NCI-H2107 (cell line): ENCODE measurements at places on chromosomes 3 and 15.

GRCh38 chr3:79085171-79085570 lies 682.6 kb downstream of the ROBO1 start:
- no peak for DNase-seq

DNA sequence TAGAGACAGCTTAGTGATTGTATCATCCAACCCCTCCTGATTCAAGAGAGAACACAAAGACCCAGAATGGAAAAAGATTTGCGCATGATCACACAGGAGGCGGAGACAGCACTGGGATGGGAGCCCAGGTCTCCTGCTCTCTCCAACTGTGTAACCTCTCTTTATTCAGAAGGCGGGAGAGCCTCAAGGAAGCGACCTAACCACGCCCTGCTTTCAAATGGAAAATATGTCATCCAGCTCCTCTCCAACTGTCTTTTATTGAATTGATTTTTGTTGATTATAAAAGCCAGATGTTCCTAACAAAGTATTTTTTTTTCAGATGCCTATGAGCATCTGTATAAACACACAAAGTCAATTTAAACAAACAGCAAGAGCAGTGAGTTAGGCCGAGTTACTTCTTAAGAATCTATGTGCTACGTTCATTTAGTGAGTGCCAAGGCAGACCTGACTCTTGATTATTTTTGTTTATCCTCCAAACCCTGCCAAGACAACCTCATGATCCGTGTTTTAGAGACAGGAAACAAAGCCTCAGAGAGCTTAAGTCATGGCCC lies 74.5 kb downstream of the BFSP2 start:
- no peak for DNase-seq

- no peak for DNase-seq
Observed at GRCh38 chr3:157515398-157515797, 12.2 kb upstream of the VEPH1 start.

GRCh38 chr3:188458756-188459155 lies 304.8 kb downstream of the LPP start:
- no peak for DNase-seq

DNA sequence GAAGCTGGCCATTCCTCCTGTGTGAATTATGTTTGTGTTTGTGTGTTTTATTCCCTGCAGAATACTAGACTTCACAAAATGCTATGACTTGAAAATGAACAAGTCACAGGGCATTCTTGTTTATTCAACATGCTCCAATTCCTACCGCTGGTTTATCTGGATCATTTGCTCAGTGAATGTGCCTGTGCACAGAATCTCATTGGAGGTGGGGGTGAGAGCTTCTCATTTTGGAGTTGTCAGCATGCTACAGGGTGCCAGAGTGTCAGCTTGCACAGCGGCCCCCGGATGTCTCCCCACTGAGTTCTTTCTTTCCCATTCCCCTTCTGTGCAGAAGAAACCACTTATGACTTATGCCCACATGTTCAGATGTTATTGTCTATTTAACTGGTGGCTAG lies 428.7 kb downstream of the ROBO2 start:
- DNase-seq, result no peak

GRCh38 chr3:114551770-114552526 lies 258.1 kb downstream of the TIGIT start:
- no peak for DNase-seq

DNA sequence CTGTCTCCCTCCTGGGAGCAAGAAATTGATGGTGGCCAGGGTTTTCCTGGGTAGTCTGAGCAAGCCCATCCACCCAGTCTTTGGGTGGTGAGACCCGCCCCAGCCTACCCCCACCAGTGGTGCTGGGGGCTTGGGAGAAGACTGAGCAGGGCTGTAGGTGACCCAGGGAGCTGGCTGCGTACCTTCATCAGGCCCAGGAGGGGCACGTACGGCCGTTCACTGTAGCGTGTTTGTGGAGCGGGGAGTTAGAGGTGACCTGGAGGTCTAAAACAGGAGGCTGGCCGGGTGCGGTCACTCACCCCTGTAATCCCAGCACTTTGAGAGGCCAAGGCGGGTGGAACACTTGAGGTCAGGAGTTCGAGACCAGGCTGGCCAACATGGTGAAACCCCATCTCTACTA lies 11.5 kb downstream of the LOXL1 start:
- no peak for DNase-seq

DNA sequence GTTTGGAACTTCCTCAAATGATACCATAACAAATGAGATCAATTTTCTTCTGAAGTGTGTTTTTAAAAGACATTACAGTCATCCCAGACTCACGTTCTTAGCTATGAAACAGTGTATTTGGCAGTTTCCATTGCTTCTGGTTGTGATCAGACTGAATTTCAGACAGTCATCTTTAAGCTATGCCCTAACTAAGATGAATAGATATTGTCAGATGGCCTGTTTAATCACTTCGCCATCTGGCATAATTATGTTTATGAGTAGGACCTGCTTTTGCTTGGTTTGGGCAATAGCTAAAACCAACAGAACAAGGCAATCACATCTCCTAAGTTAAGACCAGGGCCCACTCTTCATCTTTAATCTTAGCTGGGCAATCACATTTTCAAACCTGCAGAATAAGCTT lies 313.1 kb downstream of the SV2B start:
- DNase-seq, result no peak

DNA sequence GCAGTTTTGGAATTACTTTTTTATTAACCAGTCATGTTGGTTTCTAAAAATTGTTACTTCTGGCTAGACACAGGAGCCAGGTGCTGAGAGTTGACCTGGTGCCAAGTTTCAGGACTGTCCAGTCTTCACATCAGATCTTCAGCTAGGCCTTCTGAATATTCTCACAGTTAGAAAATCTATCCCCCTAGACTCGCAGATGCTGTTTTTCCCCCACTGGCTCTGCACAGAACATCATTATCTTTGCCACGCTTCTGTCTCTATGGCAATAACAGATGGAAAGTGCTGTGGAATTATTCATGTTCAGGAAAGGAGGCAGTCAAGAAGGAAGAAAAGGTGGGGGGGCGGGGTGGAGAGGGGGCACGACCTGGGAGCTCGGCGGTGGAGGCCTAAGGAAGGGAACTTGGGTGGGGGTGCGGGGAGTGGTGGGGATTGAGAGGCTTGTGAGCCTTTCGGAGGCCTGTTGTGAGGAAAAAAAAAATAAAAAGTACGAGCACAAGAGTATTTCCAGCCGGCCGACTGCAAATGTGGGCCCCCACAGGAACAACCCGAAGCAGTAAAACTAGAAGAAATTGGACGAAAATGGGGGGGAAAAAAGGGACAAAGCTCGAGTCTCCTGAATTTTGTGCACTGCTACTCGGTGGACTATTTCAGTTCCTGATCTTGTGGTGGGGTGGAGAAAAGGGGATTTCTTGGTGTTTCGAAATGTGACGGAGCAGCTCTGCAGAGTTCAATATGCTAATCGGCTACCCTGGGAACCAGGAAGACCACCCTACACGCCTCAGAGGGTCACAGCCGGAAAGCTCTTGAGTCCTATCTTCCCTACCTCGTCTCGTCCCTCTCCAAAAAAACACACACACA lies 1.5 kb upstream of the SKIL start:
- DNase-seq, result no peak

- no peak for DNase-seq
Observed at GRCh38 chr3:165197481-165197800, 1.3 kb upstream of the SLITRK3 start.

- no peak for DNase-seq
Observed at GRCh38 chr3:117308756-117309155, 599.2 kb downstream of the TUSC7 start.

GRCh38 chr3:69352305-69353087 lies 33.4 kb downstream of the FRMD4B start:
- DNase-seq, result no peak

- no peak for DNase-seq
Observed at GRCh38 chr3:46660003-46660402, 33.5 kb downstream of the ALS2CL start.

DNA sequence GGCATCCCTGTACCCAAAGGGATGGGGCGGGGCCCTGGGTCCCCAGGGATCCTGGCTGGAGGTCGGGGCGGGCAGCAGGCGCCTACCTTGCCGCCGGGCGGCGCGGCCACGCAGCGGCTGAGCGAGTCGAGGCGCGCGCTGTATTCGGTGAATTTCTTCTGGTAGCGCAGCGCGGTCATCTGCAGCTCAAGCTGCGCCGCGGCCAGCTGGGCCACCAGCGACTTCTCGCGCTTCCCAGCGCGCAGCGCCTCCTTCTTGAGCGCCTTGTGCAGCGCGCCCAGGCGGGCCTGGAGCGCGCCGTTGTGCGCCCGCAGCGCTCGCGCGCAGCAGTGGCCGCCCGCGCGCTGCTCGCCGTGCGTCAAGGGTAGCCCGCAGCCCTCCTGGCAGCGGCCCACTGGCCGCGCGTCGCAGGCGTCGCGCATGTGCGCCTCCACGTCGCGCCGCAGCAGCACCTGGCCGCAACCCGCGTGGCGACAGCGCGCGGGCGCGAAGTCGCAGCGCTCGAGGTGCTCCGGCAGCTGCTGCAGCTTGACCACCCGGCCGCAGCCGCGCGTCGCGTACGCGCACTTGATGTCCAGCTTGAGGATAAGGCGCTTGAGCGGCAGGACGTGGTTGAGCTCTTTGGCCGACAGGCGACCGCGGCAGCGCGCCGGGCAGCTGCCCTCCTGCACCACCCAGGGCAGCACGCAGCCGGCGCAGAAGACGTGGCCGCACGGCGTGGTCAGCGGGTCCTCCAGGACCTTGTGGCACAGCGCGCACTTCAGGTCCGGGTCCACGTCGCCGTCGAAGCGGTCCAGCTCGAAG lies 522 bp downstream of the PDZRN3 start:
- no peak for DNase-seq

DNA sequence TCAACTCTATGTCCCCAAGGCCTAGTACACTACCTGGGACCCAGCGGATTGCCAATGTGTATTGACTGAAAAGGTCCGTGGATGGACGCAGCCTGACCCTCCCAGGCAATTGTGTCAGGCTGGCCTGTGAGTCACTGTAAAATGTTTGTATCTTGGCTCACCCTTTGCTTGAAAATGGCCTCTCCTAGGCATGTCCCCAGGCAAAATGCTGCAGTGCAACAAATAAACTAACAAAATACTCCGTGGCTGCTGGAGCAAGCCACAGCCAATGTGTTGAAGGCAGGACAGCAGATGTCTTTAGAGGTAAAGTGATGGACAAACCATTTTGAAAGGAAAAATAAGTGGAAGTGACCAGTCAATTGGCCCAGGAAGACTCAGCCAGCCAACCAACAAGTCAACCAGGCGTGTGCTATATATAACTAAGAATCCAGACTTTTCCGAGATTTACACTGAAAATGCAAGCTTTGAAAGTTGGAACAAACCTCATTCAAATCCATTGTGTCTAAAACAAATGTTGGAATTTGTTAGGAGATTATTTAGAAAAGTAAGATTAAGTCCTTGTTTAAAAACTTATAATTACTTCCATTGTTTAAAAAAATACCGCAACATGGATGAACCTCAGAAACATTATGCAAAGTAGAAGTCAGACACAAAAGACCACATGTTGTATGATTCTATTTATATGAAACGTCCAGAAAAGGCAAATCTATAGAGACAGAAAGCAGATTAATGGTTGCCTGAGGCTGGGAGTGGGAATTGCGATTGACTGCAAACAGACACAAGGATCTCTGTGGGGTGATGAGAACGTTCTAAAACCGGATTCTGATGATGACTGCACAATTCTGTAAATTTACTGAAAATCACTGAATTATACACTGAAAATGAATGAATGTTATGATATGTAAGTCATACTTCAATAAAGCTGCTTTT lies 191.2 kb downstream of the TLE3 start:
- no peak for DNase-seq

DNA sequence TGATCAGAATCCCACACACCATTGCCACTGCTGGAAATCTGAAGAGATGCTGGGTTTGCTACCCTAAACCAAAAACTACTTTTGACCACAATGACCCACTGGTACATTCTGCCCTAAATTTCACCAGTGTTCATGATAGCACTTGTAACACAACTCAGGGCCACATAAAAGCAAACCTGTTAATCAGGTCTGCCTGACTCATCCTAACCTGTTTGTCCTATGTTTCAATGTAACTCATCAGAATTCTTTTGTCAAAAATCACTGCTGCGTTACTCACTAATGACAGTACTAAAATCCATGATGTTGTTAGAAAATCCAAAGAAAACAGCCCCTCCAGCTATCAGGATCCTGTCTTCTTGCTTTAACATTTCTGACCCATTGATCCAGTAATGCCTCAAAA lies 55.6 kb upstream of the XCR1 start:
- no peak for DNase-seq

DNA sequence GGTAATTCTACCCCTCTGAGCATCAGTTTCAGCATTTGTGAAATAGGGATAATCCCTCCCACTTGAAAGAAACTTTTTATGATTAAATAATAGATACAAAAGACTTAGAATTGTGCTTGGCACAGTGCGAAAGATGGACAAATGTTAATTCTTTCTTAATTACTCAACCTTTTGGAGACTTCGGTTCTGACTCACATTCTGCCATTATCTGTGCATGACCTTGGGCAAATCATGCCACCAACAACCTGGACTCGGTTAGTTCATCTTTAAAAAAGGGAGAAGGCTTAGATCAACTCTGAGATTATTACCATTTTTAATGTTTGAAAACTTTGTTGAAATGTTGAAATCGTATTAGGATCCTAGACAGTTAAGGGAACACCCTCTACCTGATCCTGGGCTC lies 40.6 kb upstream of the POLR2M start:
- no peak for DNase-seq

GRCh38 chr3:180295811-180296210 lies 259.1 kb upstream of the PEX5L start:
- no peak for DNase-seq

DNA sequence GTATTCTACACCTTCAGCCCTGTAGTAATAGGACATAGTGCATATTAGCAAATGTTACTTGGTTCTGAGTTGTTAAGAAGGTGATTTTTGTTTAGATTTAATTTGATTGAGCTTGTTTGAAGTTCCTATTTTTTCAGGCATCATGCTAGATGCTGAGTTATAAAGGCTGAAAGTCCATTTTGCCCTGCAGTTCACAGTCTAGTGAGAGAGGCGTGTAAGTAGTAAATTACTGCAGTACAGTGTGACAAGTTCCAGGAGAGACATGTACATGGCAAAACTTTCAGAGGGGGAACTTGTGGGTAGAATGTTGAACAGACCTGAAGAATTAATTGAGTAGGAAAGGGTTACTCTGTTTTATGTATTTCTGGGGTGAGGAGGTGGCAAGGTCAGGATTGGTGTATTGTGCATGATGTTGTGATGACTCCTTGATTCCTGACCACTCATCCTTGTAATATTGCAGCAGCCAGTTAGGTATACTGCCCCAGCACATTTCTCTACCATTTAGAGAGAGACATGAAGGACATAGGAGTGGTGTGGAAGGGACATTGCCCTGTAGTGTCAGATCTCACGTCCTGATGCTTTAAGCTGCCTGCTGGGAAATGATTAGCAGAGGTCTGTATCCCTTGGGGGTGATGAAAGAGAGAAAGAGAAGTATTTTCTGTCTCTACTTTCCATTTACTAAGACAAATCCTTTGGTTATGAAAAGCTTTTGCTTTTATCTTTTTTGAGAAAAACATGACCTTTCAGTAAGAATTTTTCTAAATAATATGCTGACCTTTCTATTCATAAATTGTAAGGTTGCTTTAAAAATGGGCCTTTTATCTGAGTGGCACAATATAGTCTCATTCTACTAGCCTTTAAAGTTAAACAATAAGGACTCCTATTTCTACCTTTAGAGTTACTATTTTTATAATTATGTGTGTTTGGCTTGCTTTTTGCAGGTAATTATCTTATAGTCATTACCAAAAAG lies 16.9 kb downstream of the SACM1L start:
- no peak for DNase-seq
